ENCODE measurements at places on chromosomes 13 and 19.

GRCh38 chr13:27971776-27972477 is 2.8 kb upstream of the CDX2 start:
- DNase-seq = no peak

- no peak for DNase-seq
Observed at GRCh38 chr13:29746148-29746677, 104.2 kb downstream of the UBL3 start.

GRCh38 chr19:43534816-43535761 is 2.1 kb downstream of the ZNF575 start:
- peak; percentile 27 for DNase-seq

DNA sequence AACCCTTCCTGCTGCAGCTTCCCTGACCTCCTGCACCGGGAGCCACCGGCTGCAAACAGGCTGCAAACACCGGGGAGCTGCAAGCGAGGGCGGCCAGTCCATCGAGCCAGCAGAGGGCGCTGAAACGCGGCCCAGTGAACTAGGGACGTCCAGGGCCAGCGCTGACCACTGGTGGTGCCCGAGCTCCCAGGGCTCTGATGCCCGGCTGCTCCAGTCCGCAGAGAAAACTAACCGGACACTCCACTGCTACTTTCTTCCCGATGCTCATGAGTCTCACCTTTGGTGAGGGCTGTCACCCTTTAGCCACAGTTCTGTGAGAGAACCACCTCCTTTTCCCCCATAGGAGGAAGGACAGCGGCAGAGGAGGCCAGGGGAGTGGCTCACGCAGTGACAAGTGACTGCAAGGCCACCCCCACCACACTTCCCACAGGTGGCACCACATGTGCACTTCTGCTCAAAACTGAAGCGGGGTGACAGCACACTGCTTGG is 82.8 kb upstream of the MTIF3 start:
- DNase-seq = peak; percentile 10

GRCh38 chr19:55486043-55486970 is 1.3 kb downstream of the NAT14 start:
- no peak for DNase-seq

DNA sequence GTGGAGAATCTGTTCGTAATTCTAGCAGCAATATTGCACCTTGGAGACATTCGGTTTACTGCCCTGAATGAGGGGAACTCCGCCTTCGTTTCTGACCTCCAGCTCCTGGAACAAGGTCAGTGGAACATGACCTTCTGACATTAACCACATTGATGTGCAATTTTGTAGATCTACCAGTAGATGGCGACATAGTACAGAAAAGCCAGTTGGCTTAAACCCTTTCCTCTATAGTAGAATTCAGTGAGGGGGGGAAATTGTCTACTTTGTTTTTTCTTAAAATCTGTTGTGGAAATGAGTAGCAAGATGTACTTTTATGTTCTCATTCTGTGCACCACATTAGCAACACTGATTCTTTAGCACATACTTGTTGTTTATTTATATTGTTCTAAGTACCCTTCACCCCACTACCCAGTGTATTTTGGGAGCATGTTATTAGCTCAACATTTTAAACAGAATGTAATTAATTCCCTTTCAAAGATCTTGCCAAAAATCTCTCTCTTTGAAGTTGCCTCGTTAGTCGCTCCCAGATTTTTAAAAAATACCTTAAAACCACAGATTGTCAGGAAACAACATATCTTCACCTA is 332.2 kb downstream of the MYO16 start:
- peak; percentile 10 for DNase-seq

GRCh38 chr19:9009431-9009830 is 778 bp downstream of the MUC16 start:
- no peak for DNase-seq

DNA sequence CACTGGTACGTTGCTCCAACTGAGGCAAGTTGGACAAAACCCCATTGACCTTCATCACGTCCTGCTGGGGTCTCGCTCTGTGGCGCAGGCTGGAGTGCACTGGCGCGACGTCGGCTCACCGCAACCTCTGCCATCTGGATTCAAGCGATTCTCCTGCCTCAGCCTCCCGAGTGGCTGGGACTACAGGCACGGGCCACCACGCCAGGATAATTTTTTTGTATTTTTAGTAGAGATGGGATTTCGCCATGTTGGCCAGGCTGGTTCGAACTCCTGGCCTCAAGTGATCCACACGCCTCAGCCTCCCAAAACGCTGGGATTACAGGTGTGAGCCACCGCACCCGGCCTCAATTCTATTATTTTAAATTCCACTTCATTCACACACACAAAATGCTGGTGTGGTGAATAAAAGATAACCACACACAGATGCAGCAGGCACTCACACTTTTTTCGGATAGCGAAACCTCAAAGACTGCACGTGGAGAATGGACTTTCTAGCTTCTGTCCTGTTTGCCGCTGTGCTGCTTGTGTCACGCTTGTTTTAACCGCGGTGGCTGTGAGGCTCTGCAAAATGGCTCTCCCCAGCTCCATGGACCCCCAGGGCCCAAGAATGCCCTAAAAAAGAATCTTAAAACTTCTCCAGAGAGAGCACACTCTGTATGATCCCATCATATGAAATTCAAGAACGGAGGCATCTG is 58.4 kb downstream of the COL4A1 start:
- DNase-seq = no peak

DNA sequence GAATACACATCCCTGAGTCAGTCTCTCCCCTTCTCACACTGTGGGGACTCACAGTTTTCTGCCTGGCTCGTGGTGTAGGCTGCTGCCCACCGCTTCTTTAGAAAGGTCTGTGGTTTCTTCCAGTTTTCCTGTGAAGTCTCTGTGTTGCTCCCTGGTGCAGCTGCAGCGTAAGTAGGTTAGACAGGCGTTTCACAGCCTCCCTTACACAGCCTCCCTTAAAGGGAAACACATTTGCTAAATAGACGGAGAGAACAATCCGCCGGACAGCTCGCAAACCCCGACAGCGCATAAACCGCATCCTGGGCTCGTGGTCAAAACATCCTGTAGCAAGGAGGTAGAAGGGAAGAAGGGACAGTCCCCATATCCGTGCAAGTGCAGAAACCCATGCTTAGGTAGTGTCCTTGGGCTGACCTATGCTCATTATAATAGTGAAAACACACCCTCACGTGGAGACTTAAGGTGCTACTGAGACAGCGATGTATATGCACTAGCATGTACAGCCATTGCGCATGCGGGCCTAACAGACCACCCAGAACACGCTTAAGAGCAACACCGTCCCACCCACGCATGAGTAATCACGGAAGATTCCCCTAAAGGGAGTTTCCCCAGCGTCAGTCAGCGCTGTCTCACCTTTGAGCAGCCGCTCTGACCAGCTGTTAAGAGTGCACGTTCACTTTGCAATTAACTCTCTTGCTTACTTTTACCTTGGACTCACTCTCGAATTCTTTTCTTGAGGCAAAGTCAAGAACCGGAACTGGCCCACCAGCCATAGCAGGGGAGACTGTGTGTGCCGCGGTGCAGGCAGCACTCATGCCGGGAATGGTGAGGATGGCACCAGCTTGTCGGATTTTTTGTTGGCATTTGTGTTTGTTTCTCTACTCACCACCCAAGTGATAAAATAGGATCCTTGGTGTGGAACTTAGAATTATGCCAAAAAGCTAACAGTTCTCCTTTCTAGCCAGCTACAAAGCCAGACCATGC is 16.6 kb downstream of the SIGLEC8 start:
- peak; percentile 94 for DNase-seq

DNA sequence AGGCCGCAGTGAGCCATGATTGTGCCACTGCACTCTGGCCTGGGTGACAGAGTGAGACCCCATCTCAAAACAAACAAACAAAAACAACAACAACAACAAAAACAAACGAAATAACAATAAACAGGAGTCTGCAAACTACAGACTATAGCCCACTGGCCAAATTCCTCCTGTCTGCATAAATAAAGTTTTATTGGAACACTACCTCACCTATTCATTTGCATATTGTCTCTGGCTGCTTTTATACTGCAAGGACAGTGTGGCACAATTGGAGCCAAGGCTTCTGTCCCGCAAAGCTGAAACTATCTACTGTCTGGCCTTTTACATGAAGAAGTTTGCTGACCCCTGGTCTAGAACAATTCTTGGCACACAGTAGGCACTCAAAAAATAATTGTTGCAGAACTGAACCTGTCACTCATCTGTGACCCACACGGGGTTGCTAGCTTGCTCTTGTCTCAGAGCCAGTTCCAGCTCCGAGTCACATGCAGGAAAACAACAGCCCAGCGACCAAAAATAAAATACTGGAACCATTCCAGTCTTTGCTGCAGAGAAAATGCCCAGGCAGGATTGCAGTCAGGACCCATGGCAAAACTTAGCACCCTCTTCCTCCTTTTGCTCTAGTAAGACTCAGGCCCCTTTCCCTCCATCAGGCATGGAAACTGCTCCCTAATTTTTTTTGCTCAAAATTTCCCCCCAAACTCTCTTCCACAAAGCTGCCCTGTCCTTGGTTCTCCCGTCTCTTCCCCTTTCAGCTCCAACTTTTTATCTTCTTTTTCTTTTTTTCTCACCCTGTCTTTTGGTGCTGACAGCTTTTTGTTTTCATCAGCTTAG is 4.8 kb upstream of the MYH14 start:
- DNase-seq = no peak

DNA sequence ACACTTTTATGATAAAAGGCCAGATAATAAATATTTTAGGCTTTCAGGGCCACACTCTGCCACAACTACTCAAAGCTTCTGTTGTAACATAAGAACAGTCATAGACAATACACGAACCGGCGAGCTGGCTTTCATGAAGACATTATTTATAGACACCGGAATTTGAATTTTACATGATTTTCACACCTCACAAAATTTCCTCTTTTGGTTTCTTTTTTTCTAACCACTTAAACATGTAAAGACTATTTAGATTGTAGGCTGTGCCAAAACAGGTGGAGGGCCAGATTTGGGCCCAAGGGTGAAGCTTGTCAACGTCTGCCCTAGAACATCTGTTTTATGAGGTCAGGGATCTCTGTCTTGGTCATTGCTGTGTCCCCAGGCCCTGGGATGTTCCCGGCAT is 29.7 kb upstream of the FXYD3 start:
- no peak for DNase-seq

DNA sequence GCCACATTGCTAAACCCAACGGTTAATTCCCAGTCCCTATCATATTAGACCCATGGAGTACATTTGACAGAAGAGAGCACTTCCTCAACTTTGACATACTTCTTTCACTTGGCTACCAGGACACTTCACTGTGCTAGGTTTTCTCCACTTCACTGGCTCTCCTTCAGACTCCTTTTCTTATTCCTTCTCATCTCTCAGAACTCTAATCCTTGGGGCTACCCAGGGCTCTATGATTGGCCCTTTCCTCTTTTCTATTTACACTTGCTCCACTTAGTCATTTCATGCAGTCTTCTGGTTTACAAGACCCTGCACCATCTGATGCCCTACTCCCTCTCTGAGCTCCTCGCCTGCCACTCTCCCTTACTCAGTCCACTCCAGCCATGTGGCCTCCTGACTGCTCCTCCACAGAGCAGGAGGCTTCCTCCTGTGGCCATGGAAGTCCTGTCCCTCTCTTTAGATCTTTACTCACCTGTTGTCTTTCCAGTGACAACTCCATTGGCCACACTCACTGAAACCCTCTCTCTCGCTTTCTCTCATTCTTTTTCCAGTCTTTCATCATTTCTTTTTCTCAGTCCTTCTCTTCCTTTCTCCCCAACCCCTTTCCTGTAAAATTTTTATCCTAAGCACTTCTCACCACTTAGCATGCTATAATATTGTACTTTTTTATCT is 90.4 kb downstream of the TBC1D4 start:
- no peak for DNase-seq

DNA sequence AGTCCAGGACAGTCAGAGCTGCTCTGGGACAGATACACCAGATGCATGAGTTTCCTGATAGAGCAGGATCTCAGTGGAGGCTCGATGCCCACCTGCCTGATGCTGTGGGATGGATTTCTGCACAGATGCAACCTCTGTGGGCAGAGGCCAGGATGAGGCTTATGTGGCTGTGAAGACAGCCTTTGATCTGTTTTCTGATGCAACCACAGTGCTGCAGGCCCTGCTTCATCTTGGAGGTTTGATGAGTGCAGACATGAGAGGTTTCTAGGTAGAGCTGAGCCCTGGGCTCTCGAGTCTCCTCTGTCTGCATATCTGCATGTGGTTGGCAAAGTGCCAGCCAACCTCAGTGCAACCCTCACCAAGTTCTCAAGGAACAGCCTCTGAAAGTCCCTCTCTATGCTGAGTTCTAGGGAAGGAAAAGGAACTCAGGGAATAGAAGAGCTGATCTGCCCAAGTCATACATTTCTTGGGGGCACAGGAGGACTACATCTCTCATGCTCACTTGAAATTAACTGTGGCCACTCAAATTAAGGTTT is 23.1 kb upstream of the TSHZ3 start:
- DNase-seq = no peak

DNA sequence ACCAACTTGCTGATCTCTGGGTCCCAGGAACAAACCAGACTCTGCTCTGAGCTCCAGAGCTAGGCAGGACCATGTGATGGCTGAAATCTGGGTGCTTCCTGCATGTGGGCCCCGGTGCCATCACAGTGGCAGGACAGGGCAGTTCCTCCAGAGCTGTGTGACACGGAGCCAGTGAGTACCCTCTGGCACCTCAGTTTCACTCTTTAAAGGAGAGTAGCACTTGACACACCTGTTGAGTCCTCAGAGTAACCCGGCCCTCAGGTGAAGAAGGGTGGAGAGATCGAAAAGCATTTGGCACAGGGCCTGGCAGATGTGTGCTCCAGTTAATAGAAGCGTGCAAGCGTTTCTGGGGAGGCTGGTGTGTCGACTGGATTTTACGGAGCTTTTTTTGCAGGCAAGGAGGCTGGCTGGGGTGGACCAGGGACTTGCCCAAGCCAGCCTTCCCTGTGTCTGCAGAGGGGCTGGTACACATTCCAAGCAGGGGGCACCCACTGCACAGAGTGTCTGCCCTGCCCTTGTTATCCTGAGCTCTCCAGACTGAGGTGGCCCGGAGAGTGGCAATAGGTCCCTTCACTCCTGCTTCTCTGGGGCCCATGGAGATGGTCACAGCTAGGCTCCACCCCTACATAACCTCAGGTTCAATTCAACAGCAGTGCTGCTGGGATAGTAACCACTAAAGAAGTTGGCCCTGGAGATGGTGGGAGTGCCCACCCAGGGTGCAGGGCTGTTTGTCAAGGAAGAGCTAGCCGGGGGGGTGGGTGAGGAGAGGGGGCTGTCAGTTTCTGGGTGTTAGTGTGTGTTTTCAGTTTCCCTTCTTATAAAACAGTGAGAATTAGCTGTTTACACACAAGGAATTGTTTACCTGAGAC is 8.3 kb downstream of the RPS19 start:
- no peak for DNase-seq

DNA sequence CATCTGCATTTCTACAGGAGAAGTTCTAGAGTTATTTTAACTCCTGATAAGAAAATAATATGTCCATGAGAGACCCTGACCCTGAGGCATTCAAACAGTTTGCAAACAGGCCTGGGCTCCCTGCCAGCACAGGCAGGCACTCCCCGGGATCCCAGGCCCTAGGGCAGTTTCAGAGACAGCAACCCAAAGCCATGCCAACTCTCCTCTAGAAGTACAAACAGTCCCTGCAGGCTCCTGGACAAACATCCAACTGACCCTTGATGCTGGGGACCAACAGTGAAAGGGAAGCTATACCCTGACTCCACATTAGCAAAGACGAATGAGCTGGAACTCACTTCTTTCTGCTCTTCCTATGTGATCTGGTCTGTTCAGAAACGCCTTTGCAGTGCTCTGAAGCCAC is 44.8 kb downstream of the CCDC70 start:
- DNase-seq = no peak

GRCh38 chr19:46428239-46429135 is at the start of gene PNMA8C:
PNMA8C (minus strand) TSS chr19:46428936; CDS start chr19:46428359, 577 bp downstream.
- DNase-seq = peak; percentile 43

Data from stimulated activated naive B cell treated with anti-CD40 and anti-IgM and Interleukin-4, amounts not matched to agents 10 μg/mL and 1 μg/mL and 100 μg/mL, for 72 hours (primary cell).